Activated T-helper 2 cell treated with anti-CD3 and anti-CD28 coated beads, Interferon-gamma antibody, Interleukin-2, Interleukin-4, amounts not matched to agents 10 μg/mL and 5 μg/mL and 100 μg/mL, durations not matched to agents 14 hours and 24 hours and 36 hours (primary cell): ENCODE measurements at places on chromosomes 5 and 9.

DNA sequence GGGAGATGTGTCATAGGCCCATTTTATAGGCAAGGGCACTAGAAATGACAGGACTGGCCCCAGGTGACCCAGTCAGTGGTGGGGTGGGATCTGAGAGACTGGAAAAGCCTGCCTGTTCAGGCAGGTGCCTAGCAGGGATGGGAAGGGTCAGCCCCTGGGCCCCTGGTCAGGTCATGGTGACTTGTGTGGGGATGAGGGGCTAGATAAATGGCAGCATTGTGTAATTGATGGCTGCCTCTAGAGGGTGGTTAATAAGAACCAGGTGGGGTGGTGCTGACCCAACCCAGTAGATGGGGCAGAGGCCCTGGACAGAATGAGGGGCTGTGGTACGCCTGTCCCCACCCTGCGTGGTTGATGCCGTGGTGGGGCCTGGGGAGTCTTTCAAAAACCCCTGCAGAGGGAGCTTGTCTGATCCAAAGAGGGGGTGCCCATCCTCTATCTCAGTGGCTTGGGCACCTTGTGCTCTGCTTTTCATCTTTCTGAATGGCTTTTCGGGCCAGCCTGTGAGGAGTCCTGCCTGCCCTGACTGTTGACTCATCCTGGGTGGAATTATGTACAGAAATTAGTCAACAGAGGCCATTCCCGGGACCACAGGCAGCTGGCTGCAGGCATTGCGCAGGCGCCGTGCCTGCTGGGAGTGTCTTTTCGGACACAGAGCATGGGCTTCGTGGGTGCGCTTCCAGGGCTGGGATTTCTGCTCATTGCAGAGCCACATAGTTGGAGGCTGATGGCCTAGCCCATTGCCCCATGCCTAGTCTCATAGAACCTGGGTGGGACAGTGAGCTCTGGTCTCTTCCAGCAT, 93.6 kb upstream of the PITX1 start:
- no peak for DNase-seq

GRCh38 chr9:22718653-22719052, 272.0 kb downstream of the DMRTA1 start:
- no peak for DNase-seq

DNA sequence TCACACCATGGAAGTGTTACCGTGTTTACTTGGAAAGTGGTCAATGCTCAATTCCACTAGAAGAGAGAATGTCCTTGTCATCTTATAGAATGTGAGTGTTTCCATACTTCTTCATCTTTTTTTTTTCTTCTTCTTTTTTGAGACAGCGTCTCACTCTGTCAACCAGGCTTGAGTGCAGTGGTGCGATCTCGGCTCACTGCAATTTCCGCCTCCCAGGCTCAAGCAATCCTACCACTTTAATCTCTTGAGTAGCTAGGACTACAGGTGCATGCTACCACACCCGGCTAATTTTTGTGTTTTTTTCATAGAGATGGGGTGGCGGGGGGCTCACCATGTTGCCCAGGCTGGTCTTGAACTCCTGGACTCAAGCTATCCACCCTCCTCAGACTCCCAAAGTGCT, 137.3 kb upstream of the PCA3 start:
- DNase-seq = no peak

GRCh38 chr9:4517274-4517673, 27.0 kb downstream of the SLC1A1 start:
- DNase-seq = no peak

DNA sequence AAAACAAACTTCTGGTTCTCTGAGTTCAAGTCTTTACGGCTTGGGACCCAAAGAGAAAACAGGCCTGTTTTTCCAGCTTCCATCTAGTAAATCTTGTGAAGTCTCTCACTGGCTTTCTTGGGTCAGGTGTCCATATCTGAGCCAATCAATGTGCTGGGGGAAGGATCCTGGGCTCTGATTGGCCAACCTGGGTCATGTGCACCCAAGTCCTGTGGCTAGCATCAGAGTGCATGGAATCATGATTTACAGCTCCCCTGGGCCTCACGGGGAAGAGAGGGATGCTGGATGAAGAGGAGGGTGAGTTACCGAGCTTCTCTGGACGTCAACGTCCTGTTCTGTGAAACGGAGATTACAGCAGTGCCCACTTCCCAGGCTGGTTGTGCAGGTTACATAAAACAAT, 19.4 kb downstream of the CXCL14 start:
- DNase-seq = no peak

DNA sequence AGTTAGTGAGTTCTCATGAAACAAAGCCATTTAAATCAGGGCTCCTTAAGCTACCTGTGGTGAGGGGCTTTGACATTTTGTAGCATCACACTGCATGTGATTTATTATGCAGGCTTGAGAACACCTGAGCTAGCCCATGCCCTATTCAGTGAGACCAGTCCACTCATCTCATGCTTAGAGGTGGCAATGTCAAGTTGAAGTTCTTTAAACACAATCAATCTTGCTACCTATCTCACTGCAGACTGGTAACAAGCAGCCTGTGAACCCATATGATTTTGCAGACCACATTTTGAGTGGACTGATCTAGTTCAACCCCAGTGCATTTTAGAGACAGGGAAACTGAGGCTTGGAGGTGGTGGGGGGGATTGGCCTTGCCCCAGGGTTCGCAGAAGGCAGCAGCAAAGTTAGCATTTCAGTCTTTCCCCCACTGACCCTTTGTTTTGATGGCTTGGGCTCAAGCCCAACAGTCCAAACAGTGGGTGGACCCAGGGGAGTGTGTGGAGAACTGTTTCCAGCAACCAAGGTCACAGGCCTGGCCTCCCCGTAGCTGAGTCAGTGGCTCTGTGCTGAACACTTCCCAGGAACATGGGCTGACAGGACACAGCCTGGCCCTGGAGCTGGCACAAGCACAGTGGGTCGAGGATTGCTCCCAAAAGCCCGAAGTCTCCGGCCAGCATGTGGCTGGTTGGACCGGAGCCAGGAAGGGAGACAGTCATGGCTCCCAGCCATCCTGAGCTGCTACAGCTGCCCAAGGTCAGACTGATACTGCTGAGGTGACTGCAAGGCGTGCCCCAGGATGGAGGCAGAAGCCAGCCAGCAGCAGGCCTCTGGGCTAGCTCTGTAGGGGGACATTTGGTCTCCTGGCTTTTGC, 95.3 kb downstream of the RGS3 start:
- no peak for DNase-seq

DNA sequence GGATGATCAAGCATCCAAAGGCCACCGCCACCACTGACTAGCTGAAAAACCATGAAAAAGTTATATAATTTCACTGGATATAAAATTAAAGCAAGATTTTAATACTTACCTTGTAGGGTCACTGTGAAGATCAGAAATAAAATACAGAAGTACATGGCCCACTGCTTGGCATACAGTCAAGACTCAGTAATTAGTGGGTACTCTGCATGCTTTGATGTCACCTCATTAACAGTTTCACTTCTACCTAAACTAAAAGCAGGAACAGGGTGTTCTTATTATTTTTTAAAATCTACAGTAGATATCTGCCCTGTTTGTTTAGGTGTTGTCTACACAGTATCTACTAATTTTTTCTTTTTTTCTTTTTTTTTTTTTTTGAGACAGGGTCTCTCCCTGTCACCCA, 66.4 kb downstream of the NFIB start:
- DNase-seq = no peak

DNA sequence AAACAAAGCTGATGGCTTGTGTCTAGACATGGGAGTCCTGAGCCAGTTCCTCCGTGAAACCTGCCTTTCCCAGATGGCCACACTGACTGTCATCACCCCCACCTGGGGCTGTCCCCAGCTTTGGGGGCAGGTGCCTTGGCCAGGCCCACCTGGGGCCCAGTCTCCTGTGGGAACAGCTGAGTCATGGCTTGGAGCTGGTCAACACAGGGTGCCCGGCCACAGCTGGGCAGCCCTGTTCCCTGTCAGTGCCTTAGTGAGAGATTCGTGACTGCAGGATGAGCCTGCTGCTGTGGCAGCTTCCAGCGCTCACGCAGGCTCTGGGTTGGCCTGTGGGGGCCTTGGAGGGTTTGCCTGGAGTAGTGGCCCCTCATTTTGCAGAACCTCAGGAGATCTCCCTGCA, 56.5 kb downstream of the COL5A1 start:
- no peak for DNase-seq

GRCh38 chr5:41418220-41419031, 92.0 kb downstream of the PLCXD3 start:
- DNase-seq = no peak

- DNase-seq = no peak
Measured at GRCh38 chr5:31186672-31187267, 6.7 kb upstream of the CDH6 start.

GRCh38 chr9:19176856-19177255, 49.6 kb upstream of the PLIN2 start:
- no peak for DNase-seq

- no peak for DNase-seq
Measured at GRCh38 chr9:126450668-126451205, 124.1 kb downstream of the MVB12B start.

- DNase-seq = no peak
Measured at GRCh38 chr9:36121971-36122370, 14.6 kb upstream of the GLIPR2 start.

- no peak for DNase-seq
Measured at GRCh38 chr9:132319421-132320110, 35.2 kb downstream of the SETX start.

DNA sequence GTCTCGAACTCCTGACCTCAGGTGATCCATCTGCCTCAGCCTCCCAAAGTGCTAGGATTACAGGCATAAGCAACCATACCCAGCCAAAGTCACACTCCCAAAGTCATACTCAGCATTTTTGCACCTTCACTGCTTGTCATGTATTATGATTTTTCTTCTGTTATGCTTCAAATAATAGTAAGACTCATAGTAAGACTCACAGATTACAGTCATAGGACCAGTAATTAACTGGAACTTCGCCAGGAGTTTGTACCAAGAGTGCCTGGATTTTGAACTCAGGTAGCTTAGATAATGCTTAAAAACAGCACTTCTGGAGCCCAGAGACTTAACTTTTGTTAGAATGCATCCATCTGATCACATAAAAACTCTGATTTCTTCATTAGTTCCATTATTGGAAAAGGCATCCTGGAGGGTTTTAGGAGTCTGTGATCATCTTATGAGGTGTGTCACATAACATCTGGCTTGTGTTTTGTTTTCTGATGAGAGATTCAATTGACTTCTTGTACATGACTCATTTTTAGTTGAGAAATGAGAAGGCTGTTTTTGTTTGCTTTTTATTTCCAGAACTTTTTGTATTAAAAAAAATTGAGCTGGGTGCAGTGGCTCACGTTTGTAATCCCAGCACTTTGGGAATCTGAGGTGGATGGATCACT, 131.5 kb downstream of the ADAMTS19 start:
- no peak for DNase-seq

GRCh38 chr5:75656311-75657003, 45.2 kb downstream of the ANKDD1B start:
- no peak for DNase-seq

DNA sequence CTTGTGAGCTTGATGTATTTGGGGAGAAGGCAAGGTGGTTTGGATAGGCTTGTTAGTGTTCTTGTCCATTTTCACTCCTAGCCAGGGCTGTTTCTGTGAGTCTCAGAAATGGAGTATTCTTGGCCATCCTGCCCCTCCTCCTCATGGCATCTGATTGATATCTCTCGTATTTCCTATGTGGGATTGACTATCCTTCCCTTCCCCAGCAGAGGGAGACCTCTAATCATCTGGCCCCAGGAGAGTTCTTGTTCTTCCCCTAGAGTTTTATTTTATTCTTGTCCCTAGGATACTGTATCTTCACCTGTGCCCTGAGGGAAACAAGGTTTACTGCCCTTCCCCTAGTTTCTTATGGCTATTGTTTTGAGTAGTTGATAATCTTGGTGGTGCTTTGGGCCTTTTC, 114.4 kb downstream of the VPS13A start:
- DNase-seq = no peak

DNA sequence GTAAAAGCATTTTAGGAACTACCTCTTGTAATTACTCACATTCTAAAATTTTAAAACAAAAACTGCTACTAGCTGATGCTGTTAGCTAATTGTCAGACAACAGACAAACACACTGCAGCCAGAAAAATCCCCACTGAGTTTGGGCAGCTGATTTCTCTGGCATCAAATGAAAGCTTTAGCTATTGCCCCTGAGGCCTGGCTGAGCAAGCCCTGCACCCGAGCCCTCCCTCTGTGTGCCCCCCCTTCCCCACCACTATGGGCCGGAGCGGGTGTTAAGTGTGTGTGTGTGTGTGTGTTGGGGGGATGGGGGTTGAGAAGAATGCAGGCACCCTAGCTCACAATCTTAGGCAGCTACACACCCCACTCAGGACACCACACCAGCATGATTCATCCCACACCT, 2.4 kb downstream of the NEUROG1 start:
- DNase-seq = no peak

- DNase-seq = no peak
Measured at GRCh38 chr5:90514520-90514919, 14.9 kb downstream of the LYSMD3 start.

- no peak for DNase-seq
Measured at GRCh38 chr5:110265162-110265561, 461.3 kb downstream of the TMEM232 start.

DNA sequence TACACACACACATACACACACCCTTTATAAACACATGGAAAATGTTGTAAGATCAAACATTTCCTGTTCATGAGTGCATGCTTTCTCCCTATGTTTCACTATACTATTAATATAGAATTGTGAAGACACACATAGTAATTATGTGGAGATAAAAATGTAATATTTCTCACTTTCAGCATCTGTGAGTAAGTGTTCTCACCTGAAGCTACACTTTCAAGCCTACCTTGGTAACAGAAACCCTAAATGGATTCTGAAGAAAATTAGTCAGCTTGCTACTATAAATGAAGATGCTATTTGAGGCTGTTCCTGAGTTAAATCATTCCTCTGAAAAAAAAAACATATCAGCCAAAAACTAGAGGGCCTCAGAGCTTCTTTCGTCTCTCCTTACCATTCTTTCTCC, 81.1 kb upstream of the GNA14 start:
- DNase-seq = no peak

- DNase-seq = no peak
Measured at GRCh38 chr5:104345222-104346016, 782.8 kb upstream of the NUDT12 start.

- no peak for DNase-seq
Measured at GRCh38 chr9:110650991-110651411, 17.6 kb upstream of the MUSK start.

DNA sequence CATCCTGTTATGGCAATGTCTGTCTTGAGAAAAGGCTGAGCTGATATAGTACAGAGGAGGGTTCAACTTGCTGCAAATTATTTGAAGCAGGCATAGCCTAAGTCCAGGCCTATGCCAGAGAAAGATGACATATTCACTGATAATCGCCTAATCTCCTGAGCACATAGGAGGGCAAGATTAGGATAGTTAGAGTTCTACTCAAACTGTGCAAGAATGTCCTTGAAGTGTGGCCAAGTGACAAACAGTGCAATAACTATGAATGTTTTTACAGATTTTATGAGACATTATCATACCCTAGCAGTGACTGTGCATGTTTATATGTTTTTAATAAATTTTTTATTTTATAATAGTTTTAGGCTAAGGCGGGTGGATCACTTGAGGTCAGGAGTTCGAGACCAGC, 96.2 kb downstream of the TSSK1B start:
- DNase-seq = no peak

DNA sequence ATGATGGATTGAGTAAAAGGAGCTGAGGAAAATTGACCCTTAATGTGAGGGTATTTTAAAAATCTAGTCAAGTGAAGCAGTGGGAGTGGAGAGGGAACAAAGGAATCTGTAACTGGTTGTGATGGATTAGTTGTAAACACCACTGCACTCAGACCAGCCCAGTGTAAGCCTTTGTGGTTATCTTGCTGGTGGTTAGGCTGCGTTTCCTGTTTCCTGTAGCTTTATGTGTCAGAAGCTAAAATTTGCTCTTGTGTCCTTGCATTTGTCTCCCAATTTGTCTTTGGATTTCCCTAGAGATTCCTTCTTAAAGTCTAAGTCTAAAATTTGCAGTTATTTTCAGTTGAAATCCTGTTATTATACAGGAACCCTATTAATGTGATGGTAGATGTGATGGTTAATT, 6.3 kb downstream of the IFNA21 start:
- peak; percentile 34 for DNase-seq
